ENCODE measurements at places on chromosomes 1 and 21. TPM values are rescaled to one million over a fixed set of nuclear protein-coding genes. Genes with fewer than 3 reads are reported as not detected.

Gene AADACL3
- not detected for total RNA-seq

Gene AURKAIP1
- 120 TPM for total RNA-seq

Gene TRPM2
- 11.0 TPM for total RNA-seq

GRCh38 chr1:63790989-63791388 lies 17.2 kb downstream of the ROR1 start:
- peak; percentile 12 for DNase-seq

DNA sequence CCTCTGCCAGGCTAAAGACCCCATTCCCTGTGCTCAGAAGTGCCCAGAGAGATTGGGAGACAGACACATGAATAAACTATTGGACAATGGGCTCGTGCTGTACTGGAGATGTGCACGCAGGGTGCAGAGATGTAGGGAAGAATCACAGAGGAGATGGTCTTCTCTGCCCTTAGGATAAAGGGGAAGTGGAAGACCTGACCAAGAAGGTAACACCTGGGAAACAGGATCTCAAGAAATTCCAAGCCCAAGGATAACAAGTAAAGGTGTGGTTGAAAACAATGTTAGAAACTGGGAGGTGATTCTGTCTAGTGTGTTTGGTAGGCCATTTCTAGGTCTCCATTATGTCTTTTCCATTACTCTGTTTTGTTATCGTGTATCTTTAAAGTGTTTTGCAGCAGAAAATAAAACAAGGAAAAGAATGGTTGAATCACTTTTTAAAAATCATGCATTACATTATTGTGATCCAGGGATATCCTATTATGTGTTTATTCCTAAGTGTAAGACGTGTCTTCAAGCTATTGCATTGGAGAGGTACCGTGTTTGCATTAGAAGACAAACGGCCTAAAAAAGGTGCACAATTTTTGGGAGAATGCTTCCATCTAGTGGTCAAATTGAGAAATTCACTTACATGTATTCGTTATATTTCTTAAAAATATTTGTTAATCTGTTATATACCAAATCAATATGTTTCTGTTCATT lies 40.8 kb upstream of the KCTD3 start:
- DNase-seq, result peak; percentile 80

Gene SEMA6C
- total RNA-seq, result 9.5 TPM

- no peak for DNase-seq
Observed at GRCh38 chr1:183126528-183126927, 59.5 kb upstream of the LAMC2 start.

GRCh38 chr1:89022167-89022959 lies at the start of gene GBP3:
Gene GBP3, minus strand, starts transcription at chr1:89022866. Its CDS starts 2,145 bp downstream, at chr1:89020721.
- peak; percentile 59 for DNase-seq

DNA sequence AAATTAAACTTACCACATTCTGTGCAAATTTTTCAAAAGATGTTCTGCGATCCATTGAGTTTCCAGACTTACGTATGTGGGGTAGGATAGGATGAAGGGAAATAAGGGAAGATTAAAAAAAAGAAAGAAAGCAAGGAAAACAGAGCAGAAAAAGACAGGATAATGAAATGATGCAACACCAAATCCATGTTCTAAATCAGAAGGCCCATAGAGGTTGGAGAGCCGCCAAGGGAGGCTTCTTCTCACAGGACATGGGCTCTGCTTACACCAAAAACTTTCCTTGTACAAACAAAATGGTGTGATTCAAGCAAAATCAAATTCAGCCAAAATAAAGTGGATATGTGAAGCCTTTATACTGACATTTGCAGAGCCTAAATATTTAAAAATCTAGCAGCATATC lies 189.5 kb upstream of the GREM2 start:
- DNase-seq, result peak; percentile 93

GRCh38 chr1:15578921-15579682 lies 5.7 kb downstream of the AGMAT start:
- DNase-seq, result no peak

Measured in MCF 10A (cell line).